DMS53 (cell line): ENCODE measurements at places on chromosomes 4 and X.

GRCh38 chrX:13547671-13548070 is 21.7 kb upstream of the EGFL6 start:
- no peak for DNase-seq

GRCh38 chr4:141079393-141079930 is 53.8 kb downstream of the RNF150 start:
- DNase-seq, result no peak

DNA sequence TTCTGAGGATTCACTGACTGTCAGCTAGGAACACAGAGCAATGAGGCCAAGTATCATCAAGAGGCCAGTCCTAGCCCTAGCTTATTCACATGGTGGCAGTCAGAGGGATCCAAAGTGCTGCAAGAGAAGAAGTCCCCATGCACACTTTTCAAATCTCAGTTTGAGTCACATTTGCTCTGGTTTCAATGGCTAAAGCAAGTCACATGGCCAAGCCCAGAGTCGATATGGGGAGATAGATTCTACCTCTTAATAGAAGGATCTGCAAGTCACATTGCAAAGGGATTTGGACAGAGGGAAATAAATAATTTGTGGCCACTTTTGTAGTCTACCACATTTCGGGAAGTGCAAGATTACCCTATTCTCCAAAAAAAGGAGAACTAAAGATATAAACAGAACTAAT is 3.7 kb upstream of the LCORL start:
- no peak for DNase-seq

DNA sequence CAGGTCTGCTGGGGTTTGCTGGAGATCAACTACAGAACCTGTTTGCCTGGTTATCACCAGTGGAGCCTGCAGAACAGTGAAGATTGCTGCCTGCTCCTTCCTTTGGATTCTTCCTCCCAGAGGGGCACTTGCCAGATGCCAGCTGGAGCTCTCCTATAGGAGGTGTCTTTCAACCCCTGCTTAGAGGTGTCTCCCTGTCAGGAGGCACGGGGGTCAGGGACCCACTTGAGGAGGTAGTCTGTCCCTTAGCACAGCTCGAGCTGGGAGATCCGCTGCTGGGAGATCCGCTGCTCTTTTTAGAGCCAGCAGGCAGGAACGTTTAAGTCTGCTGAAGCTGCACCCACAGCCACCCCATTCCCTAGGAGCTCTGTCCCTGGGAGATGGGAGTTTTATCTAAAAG is 1806.3 kb upstream of the ADGRL3 start:
- DNase-seq, result no peak

- DNase-seq, result no peak
Measured at GRCh38 chr4:151231915-151232595, 44.9 kb upstream of the PRSS48 start.
